Cortex of kidney (tissue), 1 donor: ENCODE measurements at places on chromosomes 12 and 14.

GRCh38 chr14:26622611-26623010 lies 24.8 kb upstream of the NOVA1 start:
- no peak for DNase-seq

DNA sequence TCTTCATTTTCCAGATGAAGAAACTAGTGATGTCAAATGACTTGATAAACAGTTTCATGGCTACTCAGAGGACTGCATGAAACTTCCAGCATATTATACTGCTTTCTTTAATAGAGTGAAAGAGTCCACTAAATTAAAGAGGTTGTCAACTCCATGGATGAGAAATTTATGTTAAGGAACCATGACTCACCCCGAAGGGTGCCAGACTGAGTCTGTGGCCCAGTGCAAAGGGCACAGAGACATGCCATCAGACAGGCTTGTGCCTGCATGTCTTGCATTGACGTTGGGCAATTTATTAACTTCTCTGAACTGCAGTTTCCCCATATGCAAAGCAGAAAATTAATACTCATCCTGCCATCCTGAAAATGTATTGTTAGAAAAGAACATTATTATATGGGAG lies 382.4 kb downstream of the APAF1 start:
- DNase-seq = no peak

DNA sequence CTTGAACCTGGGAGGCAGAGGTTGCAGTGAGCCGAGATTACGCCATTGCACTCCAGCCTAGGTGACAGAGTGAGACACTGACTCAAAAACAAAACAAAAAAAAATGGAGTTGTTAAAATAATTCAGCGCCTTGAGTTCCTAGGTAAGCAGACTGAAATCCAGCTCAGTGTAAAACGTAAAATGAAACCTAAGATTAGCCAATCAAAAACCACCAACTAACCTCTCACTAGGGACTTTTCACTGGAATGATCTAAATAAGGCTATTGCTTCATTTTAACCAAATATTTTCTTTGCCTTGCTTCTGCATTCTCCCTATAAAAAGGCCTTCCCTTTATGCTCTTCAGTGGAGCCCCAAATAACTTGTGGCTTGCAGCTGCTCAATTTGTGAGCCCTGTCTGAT lies 91.6 kb upstream of the HIF1A start:
- no peak for DNase-seq

DNA sequence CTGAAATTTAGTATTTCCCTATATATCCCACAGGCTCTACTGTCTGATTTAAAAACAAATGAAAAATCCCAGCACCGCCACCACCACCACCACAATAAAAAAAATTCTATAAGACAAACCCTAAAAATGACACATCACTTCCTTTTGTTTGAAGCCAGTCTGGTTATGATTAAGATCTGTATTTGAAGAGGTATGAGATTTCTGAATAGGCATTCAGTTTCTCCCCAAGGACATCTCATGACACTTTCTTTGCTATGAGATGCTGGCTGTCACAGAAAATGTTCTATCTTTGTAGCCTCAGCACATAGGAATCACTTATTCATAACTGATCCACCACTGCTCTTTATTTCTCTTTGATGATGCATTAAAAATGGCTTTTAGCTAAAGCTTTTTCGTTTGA lies 1071.0 kb downstream of the SLC6A15 start:
- DNase-seq = no peak
